ENCODE measurements at places on chromosomes 6 and 20.

DNA sequence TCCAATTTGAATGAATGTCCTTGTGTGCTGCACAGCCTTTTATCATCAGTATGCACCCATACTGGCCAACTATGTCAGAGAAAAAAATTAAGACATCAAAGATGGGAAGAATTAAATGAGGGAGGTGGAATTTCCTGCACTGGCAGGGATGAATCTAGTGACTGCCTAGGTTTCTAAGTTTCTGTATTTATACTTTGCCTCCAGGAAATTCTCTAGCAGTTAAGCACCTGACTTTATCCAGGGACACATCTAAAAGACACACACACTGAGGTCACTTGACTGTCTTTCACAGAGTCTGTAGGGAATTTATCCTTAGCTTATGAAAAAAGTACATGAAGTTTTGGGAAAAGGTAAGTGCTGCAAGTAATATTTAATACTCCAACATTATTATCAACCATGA lies 636.5 kb upstream of the PTCHD4 start:
- DNase-seq, result no peak

GRCh38 chr6:69238067-69238466 lies 558.7 kb downstream of the LMBRD1 start:
- no peak for DNase-seq

GRCh38 chr6:166584155-166584554 lies 2.3 kb downstream of the RAMACL start:
- DNase-seq, result no peak

DNA sequence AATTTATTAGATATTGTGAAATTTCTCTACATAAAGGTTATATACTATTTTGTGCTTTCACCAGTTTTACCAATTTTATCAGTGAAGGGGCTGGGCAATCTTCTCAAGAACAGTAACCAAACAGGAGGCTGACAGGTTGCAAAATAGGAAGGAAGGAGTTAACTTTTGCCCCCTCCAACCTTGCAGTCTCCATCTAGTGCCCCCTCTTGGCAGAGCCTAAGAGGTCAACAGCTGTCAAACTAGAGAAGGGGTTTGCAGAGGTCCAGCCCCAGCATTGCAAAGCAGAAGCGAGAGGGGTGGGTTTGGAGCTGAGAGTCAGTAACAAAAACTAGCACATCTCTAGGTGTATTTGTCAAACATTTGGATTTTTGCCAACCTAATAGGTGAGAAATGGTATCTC lies 391.0 kb downstream of the CDC5L start:
- DNase-seq, result no peak

DNA sequence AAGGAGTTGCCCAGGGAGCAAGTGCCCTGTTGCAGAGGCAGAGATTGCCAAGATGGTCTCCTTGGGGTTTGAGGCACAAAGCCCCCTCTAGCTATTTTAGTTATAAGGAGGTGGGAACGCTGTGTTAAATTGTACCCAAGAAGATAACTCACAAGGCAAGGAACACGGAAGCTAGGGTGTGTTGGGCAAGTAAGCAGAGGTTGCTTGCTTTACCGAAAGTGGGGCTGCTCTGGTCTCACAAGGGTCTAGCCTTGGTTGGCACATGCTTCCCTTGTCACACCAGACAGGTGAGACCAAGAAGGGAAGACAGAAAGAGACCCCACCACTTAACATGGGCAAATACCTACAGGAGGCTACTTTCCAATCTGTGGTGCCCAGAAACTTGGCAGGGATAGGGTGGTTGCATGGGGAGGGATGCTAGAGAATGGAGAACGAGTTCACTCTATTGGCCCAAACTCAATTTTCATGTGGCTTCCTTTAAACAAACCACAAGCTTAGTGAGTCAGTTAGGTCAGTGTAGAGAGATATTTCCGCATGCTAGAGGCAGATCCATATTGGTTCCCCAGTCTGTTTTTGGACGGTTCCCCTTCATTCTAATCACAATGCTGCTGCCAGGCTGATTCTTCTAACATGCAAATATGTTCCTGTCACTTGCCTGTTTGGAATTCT lies 42.4 kb downstream of the PLAGL1 start:
- DNase-seq, result no peak
